ENCODE measurements at places on chromosomes 2 and 18. TPM values are rescaled to one million over a fixed set of nuclear protein-coding genes. Genes with fewer than 3 reads are reported as not detected.

HES6 gene
- polyA plus RNA-seq, result 6.9 TPM

CYTIP gene
- polyA plus RNA-seq, result 172 TPM

CFC1 gene
- not detected for polyA plus RNA-seq

RGPD6 gene
- polyA plus RNA-seq, result 2.9 TPM

C2orf80 gene
- polyA plus RNA-seq, result not detected

GREB1L gene
- polyA plus RNA-seq, result 0.06 TPM

DNA sequence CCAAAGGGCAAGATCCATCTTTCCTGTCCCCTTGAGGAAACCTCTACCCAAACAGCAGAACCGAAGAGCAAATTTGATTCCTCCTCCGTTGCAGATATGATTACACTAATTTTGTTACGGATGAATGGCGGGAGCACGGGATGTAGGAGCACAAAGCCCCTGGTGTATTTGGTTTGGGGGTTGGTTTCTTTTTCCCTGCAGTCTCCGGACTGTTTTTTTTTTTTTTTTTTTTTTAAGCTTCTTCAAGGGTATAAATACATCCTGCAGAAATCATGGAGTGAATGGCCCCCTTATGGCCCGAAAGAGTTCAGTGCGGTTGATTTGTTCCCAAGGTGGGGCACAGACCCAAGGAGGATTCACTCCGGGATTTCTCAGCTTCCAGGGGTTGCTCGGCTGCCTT, 135.3 kb upstream of the SH3BP4 start:
- H3K27ac ChIP-seq, result no peak overlapping the region
- no peaks in the 10 kb centered on the region for H3K36me3 ChIP-seq
- no peaks in the 10 kb centered on the region for H3K4me1 ChIP-seq
- DNase-seq, result no peak

DNA sequence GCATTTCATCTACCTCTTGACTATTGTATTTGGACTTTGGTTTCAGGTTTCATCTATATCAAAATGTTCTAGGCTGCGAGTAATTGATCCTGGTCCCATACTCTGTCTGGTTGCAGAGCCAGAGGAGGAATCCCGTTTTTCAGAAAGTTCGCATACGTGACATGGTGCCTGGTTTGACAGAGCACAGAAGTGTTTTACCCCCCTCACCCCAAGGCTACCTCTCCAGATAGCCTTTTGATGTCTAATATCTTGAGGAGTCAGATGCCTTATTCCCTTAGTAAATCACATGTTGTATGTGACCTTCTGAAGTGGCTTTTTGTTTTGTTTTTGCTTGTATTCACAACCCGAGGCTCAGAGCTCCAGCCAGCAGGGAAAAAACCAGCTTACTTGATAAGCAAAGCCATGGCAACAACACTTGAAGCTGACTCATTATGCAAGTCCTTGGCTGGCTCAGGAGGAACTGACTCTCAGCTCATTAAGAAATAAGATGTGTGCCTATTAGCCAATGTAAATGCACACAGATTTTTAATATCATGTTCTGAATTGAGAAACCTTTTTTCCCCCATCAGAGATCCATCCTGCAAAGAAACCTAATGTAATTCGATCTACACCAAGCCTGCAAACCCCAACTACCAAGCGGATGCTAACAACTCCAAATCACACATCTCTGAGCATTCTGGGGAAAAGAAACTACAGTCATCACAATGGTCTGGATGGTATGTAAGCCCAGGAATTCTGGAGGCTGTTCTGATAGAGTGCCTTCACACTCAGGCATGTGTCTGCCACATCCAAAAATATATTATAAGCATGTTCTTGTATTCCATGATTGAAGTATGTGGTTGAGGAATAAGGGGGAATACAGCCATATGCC, 41.4 kb downstream of the OXER1 start:
- H3K27ac ChIP-seq, result no peak overlapping the region
- no peaks in the 10 kb centered on the region for H3K27me3 ChIP-seq
- H3K4me1 ChIP-seq, result no peaks in the 10 kb centered on the region
- H3K36me3 ChIP-seq, result no peaks in the 10 kb centered on the region

DNA sequence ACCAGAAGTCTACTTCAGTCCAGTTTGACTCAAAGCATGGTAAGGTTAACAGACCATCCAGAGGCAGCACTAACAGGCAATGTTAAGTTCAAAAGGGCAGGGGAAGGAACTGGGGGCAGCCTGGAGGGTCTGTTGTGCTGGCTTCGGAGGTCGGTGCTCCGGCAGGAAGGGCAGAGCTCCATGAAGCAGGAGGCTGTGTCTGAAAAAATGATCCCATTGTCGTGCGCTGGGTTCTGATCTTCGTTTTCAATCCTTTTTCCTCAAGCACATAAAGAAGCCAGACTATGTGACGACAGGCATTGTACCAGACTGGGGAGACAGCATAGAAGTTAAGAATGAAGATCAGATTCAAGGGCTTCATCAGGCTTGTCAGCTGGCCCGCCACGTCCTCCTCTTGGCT, 21.9 kb upstream of the DLX1 start:
- DNase-seq, result no peak
- H3K4me3 ChIP-seq, result no peak overlapping the region
- H3K4me1 ChIP-seq, result no peaks in the 10 kb centered on the region

- no peak overlapping the region for H3K27ac ChIP-seq
- H3K4me3 ChIP-seq, result no peak overlapping the region
- H3K4me1 ChIP-seq, result no peaks in the 10 kb centered on the region
- DNase-seq, result no peak
- no peaks in the 10 kb centered on the region for H3K27me3 ChIP-seq
Observed at GRCh38 chr2:191122638-191123294, 28.0 kb downstream of the STAT4 start.

DNA sequence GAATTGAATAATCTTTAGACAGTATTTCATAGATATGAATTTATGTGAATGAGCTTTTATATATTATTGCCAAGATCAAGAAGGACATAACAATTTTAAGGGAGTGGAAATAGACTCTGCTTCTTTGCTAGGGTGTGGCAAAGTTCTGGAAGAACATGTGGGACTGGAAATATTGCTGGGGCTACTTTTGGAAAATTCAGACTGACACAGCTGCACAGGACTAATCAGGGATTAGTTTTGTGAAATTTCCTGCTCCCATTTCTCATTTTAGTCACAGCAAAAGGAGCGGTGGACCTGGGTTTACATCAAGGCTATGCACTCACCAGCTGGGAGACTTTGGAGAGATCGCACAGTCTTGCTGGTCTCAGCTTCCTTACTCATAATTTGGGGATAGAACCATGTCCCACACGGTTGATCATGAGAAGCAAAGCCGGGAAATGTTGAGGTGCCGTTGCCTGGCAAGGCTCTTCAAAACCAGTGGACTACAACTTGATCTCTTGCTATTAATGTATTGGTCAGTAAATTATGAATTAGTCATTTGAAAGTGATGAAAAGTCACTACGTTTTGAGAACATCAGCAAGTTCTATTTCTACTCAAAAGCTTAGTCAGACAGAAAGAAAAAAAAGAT, 42.4 kb downstream of the IL1RL2 start:
- H3K27me3 ChIP-seq, result peaks cover 22% of the 10 kb centered on the region
- H3K27ac ChIP-seq, result no peak overlapping the region
- H3K4me1 ChIP-seq, result peaks cover 3% of the 10 kb centered on the region
- H3K36me3 ChIP-seq, result no peaks in the 10 kb centered on the region

DNA sequence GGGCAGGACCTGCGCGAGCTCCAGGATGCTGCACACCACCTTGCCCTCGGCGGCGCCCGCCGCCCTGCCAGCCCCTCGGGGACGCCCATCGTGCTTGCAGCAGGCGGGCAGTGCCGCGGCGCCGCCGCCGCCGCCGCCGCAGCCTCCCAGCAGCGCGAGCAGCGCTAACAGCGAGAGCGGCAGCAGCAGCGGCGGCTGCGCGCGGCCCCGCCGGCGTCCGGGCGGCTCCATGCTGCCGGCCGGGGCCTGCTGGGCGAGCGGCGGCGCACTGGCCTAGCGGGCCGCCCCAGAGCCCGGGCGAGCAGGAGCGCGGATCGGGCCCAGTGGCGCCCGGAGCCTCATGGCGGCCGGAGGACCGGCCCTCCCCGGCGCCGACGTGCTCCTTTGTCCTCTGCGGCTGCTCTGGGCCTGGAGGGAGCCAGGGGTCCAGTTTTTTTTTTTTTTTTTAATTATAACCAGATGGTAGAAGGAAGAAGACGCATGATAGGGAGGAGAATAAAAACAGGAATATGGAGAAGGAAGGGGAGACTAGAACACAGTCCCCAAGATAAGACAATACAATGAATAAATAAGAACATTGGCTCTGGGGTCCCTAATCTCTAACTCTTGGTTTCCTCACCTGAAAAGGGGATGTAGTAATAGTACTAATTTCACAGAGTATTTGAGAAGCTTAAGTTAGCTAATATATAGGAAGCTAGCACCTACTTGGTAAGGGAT, 17.1 kb upstream of the ANKRD62 start:
- DNase-seq, result no peak
- H3K4me1 ChIP-seq, result peaks cover 2% of the 10 kb centered on the region
- no peak overlapping the region for H3K27ac ChIP-seq
- H3K4me3 ChIP-seq, result peak overlapping the region; percentile 63

DNA sequence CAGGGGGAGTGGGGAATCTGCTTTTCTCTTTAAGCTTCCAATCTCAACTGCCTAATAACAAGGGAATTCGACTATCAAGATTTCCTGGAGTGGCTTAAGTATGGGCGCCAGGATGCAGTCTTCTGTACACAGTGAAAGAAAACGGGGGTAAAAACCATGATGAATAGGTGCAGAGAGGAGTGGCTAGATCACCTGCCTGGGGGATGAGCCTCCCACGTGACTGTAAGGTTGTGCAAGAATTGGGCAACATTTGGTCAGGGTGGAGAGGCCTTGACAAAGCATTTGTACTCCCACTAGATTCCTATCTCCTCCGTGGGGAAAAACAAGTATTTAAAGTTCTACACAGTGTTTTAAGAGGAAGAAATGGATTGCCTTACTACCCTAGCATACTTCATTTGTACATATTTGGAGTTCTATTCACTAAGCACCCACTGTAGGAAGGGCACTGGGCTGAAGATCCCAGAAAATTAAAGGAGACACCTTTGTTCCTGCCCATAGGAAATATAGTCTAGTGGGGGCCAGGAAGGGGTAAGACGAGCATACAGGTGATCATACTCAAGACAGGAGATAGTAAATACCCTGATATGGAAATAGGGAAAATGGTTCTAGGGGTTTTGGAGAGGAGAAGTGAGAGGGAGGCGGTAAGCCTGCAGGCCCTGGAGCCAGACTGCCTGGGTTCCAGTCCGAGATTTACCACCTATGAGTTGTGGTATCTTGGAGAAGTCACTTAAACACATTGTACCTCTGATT, 29.2 kb downstream of the EPAS1 start:
- no peaks in the 10 kb centered on the region for H3K4me1 ChIP-seq
- H3K27me3 ChIP-seq, result peaks cover 6% of the 10 kb centered on the region
- no peak overlapping the region for H3K4me3 ChIP-seq
- H3K27ac ChIP-seq, result no peak overlapping the region
- no peak for DNase-seq

GRCh38 chr2:64750817-64751285, 97.1 kb upstream of the SERTAD2 start:
- peak overlapping the region; percentile 88 for H3K4me3 ChIP-seq
- H3K27me3 ChIP-seq, result no peaks in the 10 kb centered on the region
- H3K27ac ChIP-seq, result peak overlapping the region; percentile 98

GRCh38 chr18:402129-402528, 98.4 kb downstream of the COLEC12 start:
- DNase-seq, result no peak
- H3K4me1 ChIP-seq, result no peaks in the 10 kb centered on the region
- peaks cover 9% of the 10 kb centered on the region for H3K36me3 ChIP-seq
- H3K27me3 ChIP-seq, result no peaks in the 10 kb centered on the region
- no peak overlapping the region for H3K27ac ChIP-seq

GRCh38 chr18:75784390-75784789, 356.9 kb upstream of the SMIM21 start:
- no peaks in the 10 kb centered on the region for H3K36me3 ChIP-seq
- H3K4me3 ChIP-seq, result no peak overlapping the region
- H3K27me3 ChIP-seq, result no peaks in the 10 kb centered on the region
- H3K4me1 ChIP-seq, result no peaks in the 10 kb centered on the region
- no peak for DNase-seq
- H3K27ac ChIP-seq, result no peak overlapping the region
